Mucosa of descending colon (tissue), 3 donors: ENCODE measurements at places on chromosomes 12 and 14. TPM values are rescaled to one million over a fixed set of nuclear protein-coding genes. Genes with fewer than 3 reads are reported as not detected.
A peak's percentile ranks its signal among the peaks of the same experiment; 100 is the strongest.

GRCh38 chr12:126506426-126507182, 1441.4 kb downstream of the AACS start:
- DNase-seq: no peak

DNA sequence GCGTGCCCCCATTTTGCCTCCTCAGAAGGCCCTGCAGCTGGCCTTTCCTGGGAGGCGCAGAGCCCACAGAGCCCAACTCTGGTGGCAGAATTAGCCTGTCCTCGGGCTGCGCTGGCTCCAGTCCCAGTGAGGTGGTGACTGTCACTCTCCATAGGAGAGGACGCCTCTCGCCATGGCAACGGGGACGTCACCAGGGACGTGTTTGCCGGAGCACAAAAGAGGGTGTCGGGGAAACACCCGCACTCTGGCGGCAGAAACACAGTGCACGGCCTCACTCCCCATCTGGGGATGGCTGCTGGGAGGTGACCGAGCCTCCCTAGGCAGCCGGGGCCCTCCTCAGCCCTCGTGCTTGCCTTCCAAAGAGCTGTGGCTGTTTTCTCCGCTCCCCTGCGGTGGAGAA, 50.2 kb upstream of the NCOR2 start:
- peak; percentile 49 for DNase-seq

DNA sequence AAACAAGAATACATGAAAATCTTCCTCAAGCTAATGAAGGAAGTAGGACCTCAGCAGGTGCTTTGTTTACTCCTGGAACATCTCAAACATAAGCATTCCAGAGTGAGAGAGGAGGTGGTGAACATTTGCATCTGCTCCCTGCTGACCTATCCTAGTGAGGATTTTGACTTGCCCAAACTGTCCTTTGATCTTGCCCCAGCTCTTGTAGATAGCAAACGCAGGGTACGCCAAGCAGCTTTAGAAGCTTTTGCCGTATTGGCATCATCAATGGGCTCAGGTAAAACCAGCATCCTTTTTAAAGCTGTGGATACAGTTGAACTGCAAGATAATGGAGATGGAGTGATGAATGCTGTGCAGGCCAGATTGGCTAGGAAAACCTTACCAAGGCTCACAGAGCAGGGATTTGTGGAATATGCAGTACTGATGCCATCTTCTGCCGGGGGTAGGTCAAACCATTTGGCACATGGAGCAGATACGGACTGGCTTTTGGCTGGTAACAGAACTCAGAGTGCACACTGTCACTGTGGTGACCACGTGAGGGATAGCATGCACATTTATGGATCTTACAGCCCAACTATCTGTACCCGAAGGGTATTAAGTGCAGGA, 1.9 kb downstream of the TOGARAM1 start:
- no peak for DNase-seq

DNA sequence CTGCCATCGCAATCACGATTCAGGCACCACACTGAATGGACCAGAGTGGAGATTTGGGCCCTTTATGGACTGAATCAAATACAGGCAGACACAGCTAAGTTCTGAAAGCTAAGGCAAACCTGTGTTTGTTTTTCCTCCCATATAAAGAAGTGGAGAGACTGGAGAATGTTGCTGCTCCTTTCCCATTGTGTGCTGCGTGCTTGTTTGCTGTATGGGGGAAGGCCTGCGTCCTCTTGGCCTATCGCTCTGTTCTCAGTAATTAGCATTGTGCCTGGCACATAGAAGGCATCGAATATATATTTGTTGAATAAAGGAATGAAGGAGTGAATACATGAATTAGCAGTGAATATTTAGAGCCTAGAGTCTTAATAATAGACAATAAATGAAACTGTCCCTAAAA, 12.4 kb downstream of the ST8SIA1 start:
- DNase-seq: no peak

GRCh38 chr12:125287155-125287847, 222.1 kb downstream of the AACS start:
- no peak for DNase-seq

DNA sequence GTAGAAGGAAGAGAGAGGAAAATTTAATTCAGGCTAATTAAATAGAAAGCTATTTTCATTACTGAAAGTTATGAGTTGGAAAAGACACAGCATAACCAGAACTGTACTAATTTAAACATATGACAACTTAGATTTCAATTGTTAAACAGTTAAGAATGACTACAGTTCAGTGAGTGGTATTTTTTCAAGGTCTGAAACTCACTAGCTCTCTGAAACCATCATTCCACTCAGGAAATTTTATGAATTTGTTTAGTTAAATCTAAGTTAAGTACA, 62.4 kb downstream of the EPS8 start:
- no peak for DNase-seq

GRCh38 chr12:28331130-28331529, 140.9 kb downstream of the CCDC91 start:
- DNase-seq: no peak

GRCh38 chr14:37813732-37814131, 218.3 kb downstream of the TTC6 start:
- DNase-seq: no peak

- peak; percentile 86 for DNase-seq
Measured at GRCh38 chr12:57127726-57128518, at the start of gene LRP1. LRP1 (plus strand) TSS chr12:57128483; CDS start chr12:57128965, 482 bp downstream.

- DNase-seq: no peak
Measured at GRCh38 chr14:99419905-99420304, 60.8 kb downstream of the SETD3 start.

GRCh38 chr12:51938726-51939125, 12.8 kb upstream of the ACVR1B start:
- peak; percentile 58 for DNase-seq

- peak; percentile 95 for DNase-seq
Measured at GRCh38 chr12:19439059-19440018, at the start of gene AEBP2. AEBP2 (plus strand) TSS chr12:19439492; CDS start chr12:19439700, 208 bp downstream.

DNA sequence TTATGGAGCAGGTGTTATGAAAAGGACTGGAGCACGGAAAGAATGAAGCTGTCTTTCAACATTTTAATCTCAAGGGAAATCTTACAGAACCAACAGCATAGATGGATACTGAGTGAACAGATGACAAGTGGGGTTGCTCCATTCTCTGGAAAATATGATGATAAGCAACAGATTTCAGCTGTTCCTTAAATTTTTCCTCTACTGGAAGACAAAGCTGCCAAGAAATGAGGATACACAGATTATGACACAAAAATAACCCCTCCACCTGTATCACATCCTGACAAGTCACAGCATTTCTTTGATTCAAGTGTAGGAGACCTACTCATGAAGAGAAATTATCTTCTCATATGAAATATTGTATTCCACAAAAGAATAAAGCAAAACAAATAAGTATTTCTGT, 13.0 kb upstream of the TMTC2 start:
- no peak for DNase-seq

GRCh38 chr14:57486767-57487379, 6.8 kb downstream of the CCDC198 start:
- no peak for DNase-seq

- no peak for DNase-seq
Measured at GRCh38 chr12:83801972-83802371, 1110.6 kb downstream of the SLC6A15 start.

GRCh38 chr14:92988786-92989755, 66.1 kb downstream of the CHGA start:
- DNase-seq: no peak

- DNase-seq: peak; percentile 10
Measured at GRCh38 chr12:83818881-83819280, 1093.7 kb downstream of the SLC6A15 start.

DNA sequence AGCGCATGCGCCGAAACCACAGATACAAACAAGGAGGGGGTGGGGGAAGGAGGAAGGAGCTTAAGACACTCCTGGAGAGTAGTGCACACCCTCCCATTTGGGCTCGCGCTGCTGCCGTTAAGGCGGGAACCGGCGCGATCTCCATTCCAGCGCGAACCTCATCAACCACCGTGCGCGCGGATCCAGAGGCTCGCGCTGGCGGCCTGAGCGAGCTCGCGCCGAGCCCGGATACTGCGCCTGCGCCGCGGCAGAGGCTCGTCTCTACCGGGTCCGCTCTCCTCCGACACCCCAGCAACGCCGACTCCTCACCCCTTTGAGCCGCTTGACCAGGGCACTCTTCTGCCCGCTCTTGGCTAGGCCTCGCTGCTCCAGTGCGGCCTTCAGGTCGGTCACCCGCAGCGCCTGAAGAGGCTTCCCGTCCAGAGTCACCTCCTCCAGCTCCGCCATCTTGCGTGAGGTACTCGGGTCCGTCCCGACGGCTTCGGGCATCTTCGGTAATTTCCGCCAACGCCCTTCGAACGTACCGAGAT, at the start of gene ACIN1:
ACIN1 (minus strand) TSS at position 471 of the 530 bp plus-strand sequence; CDS start at position 447, 24 bp downstream.
- peak; percentile 79 for DNase-seq

DNA sequence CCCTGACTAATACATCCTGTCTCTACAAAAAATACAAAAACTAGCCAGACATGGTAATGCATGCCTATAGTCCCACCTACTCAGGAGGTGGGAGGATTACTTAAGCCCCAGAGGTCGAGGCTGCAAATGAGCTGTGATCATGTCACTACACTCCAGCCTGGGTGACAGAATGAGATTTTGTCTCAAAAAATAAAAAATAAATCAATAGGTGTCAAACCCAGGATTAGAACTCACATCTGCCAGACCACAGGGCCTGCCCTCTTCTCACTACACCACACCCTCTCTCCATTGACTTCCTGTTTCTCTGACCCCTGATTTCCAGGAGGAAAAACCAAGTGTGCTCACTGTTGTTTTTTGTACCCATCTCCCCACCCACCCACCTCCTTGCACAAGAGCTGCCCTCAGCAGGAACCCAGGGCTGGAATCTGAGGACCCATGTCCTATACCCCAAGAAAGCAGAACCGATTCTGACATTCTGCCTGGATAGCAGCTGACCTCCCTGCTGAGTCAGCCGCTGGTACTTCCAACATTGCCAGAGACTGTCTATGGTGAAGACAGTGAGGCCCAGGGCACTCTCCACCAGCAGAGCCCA, 6.2 kb downstream of the CMKLR1 start:
- peak; percentile 30 for DNase-seq

DNA sequence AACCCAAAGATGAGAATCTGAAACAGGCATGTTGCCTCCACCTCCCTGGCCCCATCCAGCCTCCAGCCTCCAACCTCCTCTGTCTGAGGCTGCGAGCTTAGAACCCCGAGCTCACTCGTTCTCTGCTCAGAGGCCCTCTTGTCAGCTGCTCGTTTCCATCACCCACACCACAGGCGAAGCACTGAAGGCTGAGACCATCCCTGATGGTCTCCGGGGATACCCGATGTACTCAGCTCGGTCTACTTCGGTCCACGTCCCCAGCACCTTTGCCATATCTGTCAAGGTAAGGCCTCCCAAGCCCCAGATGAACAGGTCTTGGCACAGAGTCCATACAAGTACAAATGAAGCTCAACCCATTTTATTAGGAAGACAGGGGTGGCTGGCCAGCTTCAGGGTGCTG, 72.4 kb downstream of the TTC7B start:
- DNase-seq: no peak

GRCh38 chr14:20907214-20907613, 16.0 kb downstream of the RNASE3 start:
- no peak for DNase-seq

- DNase-seq: no peak
Measured at GRCh38 chr12:27807063-27807703, 27.1 kb upstream of the MANSC4 start.

DNA sequence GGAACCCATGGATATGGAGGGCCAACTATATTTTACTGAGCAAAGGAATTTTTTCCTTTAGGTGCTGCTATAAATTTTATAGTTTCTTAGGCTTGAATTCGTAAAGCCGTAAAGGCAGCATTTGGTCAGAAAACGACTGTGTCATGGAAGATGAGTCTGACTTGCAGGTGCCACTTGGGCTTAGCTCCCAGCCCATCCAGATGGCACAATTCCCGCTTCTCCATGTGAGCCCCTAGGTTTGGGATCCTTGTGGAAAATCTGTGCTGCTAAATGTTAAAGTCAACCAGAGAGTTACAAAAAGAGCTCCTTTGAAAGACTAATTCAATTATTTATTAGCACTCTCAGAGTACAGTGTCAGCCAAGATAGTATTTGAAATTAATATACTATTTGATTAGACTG, 120.1 kb upstream of the NPAS3 start:
- no peak for DNase-seq

DNA sequence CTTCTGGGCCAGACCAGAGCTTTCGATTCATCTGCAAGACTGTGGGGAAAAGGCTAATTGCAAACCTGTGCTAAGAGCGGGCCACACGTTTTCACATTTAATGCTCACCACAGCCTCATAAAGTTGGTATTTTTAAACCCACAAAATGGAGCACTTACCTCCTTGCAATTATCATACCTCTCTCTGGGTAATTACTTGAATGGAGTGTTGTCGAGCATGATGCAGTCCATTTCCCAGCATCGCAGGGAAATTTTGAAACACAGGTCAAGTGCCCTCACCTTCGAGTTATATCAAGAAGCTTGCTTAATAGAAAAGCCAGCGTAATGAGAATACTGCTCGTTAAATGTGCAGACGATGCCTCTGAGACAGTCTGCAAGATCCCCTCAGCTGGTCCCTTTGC, 8.8 kb upstream of the IFI27L2 start:
- DNase-seq: no peak

GRCh38 chr14:92986254-92987147, 63.6 kb downstream of the CHGA start:
- no peak for DNase-seq

DNA sequence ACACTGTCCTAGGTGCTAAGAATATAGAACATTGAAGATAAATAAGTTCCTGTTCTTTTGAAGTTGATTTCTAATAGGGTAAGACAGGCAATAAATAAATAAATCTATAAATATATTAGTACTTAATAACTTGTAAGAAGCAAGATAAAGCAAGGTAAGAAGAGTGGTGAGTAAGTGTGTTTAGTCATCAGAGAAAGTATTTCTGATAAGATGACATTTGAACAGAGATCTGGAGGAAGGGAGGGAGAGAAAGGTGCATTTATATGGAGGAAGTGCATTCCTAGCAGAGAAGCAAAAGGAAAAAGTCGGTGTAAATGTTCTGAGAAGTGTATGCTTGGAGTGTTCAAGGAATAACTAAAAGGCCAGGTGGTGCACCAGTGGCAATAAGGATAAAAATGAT, 184.4 kb upstream of the GRIP1 start:
- no peak for DNase-seq

GRCh38 chr14:92690171-92691011, 58.0 kb downstream of the LGMN start:
- peak; percentile 51 for DNase-seq

The TXNDC16 gene
- total RNA-seq: 8.6 TPM

The TTC9 gene
- total RNA-seq: 0.63 TPM

The NANOG gene
- total RNA-seq: not detected

The RTL1 gene
- not detected for total RNA-seq

The MYBPC1 gene
- 9.3 TPM for total RNA-seq

The DPF3 gene
- 9.3 TPM for total RNA-seq

The IFI27 gene
- total RNA-seq: 710 TPM

The OTX2 gene
- not detected for total RNA-seq

The BBOF1 gene
- total RNA-seq: 3.9 TPM

The PLEKHA5 gene
- 29.6 TPM for total RNA-seq

The SLC6A15 gene
- 0.17 TPM for total RNA-seq

The NINJ2 gene
- total RNA-seq: 5.2 TPM

The PMCH gene
- not detected for total RNA-seq

The PLD4 gene
- total RNA-seq: 0.38 TPM
